Osteoblast (primary cell): ENCODE measurements at places on chromosomes 3 and 15. TPM values are rescaled to one million over a fixed set of nuclear protein-coding genes. Genes with fewer than 3 reads are reported as not detected.

GRCh38 chr3:46285931-46286619 lies 43.8 kb downstream of the CCR3 start:
- H3K4me3 ChIP-seq = no peak overlapping the region
- no peaks in the 10 kb centered on the region for H3K36me3 ChIP-seq
- no peaks in the 10 kb centered on the region for H3K4me1 ChIP-seq
- DNase-seq = no peak
- no peaks in the 10 kb centered on the region for H3K27me3 ChIP-seq

The SCN11A gene
- total RNA-seq = under 0.01 TPM in 1 of 2 replicates, not detected in the other

The NUP210 gene
- total RNA-seq = under 0.01 TPM in 2 replicates

- peak; percentile 58 for DNase-seq
- H3K4me3 ChIP-seq = no peak overlapping the region
- peaks cover 32% of the 10 kb centered on the region for H3K27me3 ChIP-seq
- H3K36me3 ChIP-seq = no peaks in the 10 kb centered on the region
Observed at GRCh38 chr3:184608209-184608608, 46.6 kb downstream of the EPHB3 start.

DNA sequence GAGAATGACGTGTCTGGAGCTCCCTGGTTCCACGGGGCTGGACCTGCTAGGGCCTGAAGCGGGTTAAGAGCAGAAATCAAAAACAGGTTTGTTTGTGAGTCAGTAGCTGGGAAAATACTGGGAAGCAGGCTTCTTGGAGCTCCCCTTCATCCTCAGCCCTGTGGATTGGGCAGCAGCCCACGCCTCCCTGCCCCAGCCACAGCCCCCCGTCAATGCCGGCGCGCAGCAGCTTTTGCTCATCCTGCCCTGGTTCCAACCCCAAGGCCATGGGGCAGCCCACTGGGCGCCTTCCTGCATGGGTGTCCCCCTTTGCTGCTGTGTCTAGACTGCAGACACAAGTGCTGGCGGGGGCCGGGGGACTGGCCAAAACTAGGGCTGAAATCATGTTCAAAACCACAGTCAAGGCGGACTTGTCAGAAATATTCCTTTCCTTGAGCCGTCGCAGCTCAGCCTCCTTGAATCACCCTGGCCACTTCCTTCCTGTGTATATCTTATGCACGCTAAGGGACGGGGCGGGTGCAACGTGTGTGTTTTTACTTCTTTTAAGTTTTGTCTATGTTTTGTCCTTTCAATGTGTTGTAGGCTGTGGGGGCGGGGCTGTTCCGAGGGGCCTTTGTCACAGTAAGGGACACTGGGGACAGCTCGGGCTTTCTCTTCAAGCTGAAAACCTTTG lies 108.1 kb downstream of the KLF13 start:
- H3K4me3 ChIP-seq = peak overlapping the region; percentile 59
- H3K4me1 ChIP-seq = peaks cover 27% of the 10 kb centered on the region
- peak; percentile 99 for DNase-seq
- no peaks in the 10 kb centered on the region for H3K27me3 ChIP-seq
- peak overlapping the region; percentile 95 for H3K27ac ChIP-seq
- H3K36me3 ChIP-seq = no peaks in the 10 kb centered on the region

The BLM gene
- total RNA-seq = 1.4 and 1.5 TPM in 2 replicates

The CFAP100 gene
- total RNA-seq = not detected in 2 replicates

The P3H2 gene
- 8.3 and 13.4 TPM in 2 replicates for total RNA-seq

The PLOD2 gene
- total RNA-seq = 282 and 345 TPM in 2 replicates

The ADGRG7 gene
- total RNA-seq = not detected in 2 replicates

- H3K27ac ChIP-seq = no peak overlapping the region
- DNase-seq = no peak
- H3K27me3 ChIP-seq = no peaks in the 10 kb centered on the region
- no peaks in the 10 kb centered on the region for H3K4me1 ChIP-seq
Observed at GRCh38 chr15:58864602-58865424, 68.7 kb downstream of the SLTM start.

The LRTM1 gene
- total RNA-seq = not detected in 2 replicates

DNA sequence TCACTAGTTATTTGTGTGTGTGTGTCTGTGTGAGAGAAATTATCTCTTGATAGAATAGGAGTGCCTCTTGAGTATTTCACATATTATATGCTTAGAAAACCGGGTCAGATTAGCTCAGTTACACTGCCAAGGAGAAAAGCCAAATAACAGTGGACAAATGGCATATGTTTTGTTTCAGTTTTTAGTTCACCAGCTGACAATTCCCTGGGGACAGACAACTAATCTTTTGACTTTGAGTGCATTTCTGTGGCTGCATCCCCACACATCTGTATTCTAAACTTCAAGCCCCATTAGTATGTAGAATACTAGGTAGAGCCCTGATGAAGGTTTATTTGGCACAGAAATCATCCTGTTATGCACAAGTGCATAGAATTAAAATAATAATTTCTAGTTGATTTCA lies 227.7 kb upstream of the CNTN3 start:
- H3K4me3 ChIP-seq = no peak overlapping the region
- H3K27me3 ChIP-seq = no peaks in the 10 kb centered on the region
- no peaks in the 10 kb centered on the region for H3K4me1 ChIP-seq
- no peak for DNase-seq

The RAB8B gene
- 55.7 and 57.5 TPM in 2 replicates for total RNA-seq

- H3K27me3 ChIP-seq = no peaks in the 10 kb centered on the region
- H3K36me3 ChIP-seq = no peaks in the 10 kb centered on the region
- no peaks in the 10 kb centered on the region for H3K4me1 ChIP-seq
- DNase-seq = no peak
- no peak overlapping the region for H3K27ac ChIP-seq
Observed at GRCh38 chr3:119073258-119074001, 38.8 kb upstream of the IGSF11 start.

GRCh38 chr15:74653426-74654102 lies 37.9 kb downstream of the CLK3 start:
- peaks cover 17% of the 10 kb centered on the region for H3K4me1 ChIP-seq
- no peaks in the 10 kb centered on the region for H3K27me3 ChIP-seq
- DNase-seq = no peak
- H3K27ac ChIP-seq = peak overlapping the region; percentile 50

- no peak overlapping the region for H3K4me3 ChIP-seq
- no peaks in the 10 kb centered on the region for H3K27me3 ChIP-seq
- H3K36me3 ChIP-seq = no peaks in the 10 kb centered on the region
- DNase-seq = no peak
Observed at GRCh38 chr3:156604642-156605144, 49.8 kb upstream of the SSR3 start.

DNA sequence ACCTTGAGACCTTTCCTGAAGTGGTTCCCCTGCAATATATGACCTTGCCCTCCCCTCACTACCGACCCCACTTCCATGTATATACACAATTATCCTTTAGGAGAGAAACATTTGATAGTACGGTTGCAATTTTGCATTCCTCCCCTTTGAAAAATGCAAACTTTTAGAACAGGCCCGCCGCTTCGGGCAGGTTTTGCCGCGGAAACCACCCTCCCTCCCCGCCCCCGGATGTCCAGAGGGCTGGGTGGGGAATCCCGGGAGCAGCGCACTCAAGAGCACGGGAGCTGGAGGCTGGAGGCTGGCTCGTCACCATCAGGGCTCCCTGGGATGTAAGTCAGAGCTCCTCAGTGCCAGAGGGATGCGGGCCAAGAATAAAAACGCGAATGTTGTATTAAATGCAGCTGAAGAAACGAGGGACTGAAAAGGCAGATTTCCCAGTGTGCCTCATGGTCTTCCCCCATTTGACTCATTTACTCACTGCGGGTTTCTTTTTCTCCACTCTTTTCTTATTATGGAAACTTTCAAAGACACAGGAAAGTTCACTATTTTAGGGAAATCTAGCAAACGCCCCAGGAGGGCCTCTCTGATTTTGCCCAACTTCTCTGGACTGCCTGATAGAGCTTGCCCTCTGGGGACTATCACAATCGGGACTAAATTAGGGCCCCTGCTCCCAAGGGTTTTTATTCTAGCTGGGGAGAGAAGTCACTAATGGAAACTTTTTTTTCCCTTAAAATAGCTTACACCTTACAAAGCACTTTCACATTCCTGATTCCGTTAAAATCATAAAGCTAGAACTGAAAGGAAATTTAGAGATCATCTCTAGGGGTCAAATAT lies 2.9 kb upstream of the USP3 start:
- peak; percentile 91 for DNase-seq
- H3K4me3 ChIP-seq = peak overlapping the region; percentile 62
- H3K4me1 ChIP-seq = peaks cover 36% of the 10 kb centered on the region
